ENCODE measurements at places on chromosomes 16 and 17.
A peak's percentile ranks its signal among the peaks of the same experiment; 100 is the strongest.

DNA sequence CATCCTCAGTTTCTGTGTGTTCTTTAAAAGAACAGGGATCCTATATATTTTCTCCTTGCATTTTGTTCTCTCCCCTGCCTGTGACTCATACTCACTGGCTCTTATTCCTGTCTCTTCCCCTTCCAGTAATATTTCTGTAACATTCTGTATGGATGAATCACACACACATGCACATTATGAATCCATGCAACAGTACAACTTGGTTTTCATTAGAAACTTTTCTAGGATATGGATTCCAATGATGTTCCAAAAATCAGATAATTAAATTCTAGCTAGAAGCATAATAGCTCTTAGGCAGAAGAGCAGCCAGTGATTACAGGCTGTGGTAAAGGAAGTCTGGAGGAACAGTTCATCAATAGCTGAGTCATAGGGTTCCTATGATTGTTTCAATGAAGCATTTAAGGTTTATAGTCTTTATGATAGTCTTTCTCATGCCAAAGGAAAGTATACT, 119.6 kb upstream of the PMFBP1 start:
- DNase-seq, result no peak

GRCh38 chr16:22751685-22752084, 62.3 kb upstream of the HS3ST2 start:
- DNase-seq, result no peak

GRCh38 chr17:83181991-83182619, 102.7 kb downstream of the METRNL start:
- DNase-seq, result peak; percentile 72

GRCh38 chr16:67426950-67427349, 4.0 kb upstream of the HSD11B2 start:
- no peak for DNase-seq

DNA sequence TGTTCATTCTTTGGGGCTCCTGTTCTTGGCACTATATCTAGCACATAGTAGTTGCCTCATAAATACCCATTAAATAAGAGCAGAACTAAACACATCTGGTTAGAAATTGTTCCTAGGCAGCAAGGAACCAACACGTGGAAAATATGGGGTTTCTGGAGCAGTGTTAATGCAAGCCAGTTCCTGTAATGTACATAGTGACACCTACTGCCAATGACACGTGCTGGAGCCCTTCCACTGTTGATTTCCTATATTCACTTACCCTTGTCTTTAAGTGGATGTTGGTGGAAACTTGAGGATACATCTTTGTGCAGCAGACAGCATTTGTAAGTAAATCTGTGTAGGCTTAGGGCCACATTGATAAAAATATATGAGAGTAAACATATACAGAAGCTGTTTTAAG, 1.6 kb upstream of the IRF8 start:
- no peak for DNase-seq

DNA sequence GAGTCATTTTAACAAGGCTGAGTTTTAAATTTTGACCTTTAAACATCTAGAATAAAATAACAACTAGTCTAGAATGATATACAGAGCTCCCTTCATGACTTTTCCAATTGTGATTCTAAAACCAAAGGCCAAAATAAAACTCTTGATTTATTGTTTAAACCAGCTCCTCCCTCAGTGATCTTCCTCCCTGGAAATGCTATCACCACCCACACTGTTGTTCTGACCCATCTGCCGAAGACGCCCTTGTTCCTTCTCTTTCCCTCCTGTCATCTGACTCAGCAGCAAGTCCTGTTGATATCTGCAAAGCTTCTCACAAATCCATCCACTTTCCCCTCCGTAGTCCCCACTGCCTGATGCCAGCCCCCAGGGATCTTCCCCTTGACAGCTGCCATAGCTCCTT, 231.6 kb upstream of the DYNLRB2 start:
- peak; percentile 71 for DNase-seq

DNA sequence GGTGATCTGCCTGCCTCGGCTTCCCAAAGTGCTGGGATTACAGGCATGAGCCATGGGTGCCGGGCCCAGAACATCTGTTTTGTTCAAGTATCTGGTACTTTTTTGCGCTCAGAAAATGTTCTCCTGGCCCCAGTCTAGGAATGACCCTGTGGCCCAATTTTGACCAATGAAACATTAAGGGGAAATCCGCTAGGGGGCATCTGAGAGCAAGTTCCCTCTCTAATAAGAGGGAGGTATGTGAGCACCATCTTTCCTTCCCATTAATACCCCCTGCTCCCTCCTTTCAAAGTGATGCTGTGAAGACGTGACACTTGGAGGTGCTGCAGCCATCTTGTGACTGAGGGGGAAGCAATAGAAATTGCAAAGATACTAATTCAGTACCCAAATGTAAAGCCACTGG, 16.5 kb upstream of the CLEC3A start:
- no peak for DNase-seq

DNA sequence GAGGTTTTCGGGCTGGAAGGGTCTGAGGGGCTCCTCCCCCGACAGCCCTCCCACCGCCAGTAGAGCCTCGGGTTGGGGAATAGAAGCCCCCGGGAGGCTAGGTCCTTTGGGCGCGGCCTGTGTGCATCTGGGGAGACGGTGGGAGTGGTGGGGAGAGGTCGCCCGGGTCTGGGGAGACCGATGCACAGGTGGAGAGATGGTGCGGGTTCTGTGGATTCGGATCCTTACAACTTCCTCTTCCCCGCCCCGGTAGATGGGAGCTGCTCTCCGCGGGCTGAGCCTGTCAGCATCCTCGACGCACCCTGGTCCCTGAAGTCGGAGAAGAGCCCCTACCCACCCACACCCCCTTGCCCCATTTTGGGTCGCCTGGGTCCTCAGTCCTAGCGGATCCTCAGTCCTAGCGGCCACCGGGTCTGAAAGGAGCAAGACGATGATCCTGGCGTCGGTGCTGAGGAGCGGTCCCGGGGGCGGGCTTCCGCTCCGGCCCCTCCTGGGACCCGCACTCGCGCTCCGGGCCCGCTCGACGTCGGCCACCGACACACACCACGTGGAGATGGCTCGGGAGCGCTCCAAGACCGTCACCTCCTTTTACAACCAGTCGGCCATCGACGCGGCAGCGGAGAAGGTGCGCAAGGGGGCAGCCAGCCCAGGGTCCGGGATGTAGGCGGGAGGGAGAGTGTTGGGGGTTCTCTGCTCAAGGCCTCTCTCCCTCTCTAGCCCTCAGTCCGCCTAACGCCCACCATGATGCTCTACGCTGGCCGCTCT, 790 bp downstream of the BCKDK start:
- DNase-seq, result no peak

GRCh38 chr16:50282010-50282538, 15.7 kb downstream of the ADCY7 start:
- no peak for DNase-seq

DNA sequence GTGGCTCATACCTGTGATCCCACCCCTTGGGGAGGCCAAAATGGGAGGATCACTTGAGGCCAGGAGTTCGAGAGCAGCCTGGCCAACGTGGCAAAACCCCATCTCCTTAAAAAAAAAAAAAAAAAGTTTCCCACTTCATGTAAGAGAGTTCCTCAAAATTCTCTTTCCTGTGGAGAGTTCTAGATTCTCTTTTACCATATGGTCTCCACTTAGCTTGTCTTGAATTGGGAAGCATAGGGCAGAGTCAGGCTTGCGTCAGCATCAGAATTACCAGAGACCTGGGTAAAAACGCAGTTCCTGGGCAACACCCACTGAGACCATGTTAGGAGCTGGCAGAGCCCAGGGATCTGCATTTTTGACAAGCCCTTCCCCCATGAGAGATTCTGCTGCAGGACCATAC, 158.4 kb downstream of the CCDC182 start:
- no peak for DNase-seq

DNA sequence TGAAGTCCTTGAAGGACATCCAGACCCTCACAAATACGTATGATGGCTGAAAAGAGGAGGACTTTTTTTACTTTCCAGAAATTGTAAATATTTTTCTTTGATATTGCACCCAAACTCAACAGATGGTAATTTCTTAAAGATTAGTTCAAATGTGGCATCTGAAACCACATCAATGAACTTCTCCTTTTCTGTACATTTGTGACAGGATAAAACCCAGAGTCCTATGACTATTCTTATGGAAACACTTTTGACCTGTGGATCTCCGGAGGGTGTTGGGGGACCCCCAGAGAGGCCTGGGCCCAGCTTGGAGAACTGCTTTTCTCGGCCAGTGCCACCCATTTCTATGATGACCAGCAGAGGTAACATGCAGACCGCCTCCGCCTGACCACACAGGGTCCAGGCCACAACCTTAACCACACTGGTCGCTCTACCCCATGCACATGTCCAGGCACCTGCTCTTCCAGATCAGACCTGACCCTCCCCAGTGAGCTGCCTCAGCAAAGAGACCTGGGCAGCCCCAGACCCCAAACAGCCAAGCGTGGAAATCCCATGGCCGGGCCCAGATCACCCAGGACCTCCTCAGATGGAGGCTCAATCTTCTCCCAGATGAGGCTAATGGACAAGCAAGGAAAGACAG, 22.7 kb downstream of the RPH3AL start:
- no peak for DNase-seq

GRCh38 chr16:82051656-82052055, 16.6 kb downstream of the HSD17B2 start:
- DNase-seq, result no peak

GRCh38 chr17:6666557-6666956, 15.0 kb downstream of the C17orf100 start:
- DNase-seq, result no peak

- no peak for DNase-seq
These were observed 1.7 kb upstream of the MPO start for GRCh38 chr17:58282442-58282841.

- DNase-seq, result no peak
These were observed 1.8 kb upstream of the RARA start for GRCh38 chr17:40307001-40307730.

- DNase-seq, result no peak
These were observed 20.8 kb downstream of the ASPSCR1 start for GRCh38 chr17:81998212-81998611.

- no peak for DNase-seq
These were observed 163.4 kb upstream of the CIBAR2 start for GRCh38 chr16:85275533-85276249.

- DNase-seq, result peak; percentile 29
These were observed 408.0 kb downstream of the UTP18 start for GRCh38 chr17:51668155-51668962.

GRCh38 chr17:77568540-77568939, 390.0 kb upstream of the TNRC6C start:
- no peak for DNase-seq

- no peak for DNase-seq
These were observed 148.9 kb downstream of the CMIP start for GRCh38 chr16:81593481-81593880.

DNA sequence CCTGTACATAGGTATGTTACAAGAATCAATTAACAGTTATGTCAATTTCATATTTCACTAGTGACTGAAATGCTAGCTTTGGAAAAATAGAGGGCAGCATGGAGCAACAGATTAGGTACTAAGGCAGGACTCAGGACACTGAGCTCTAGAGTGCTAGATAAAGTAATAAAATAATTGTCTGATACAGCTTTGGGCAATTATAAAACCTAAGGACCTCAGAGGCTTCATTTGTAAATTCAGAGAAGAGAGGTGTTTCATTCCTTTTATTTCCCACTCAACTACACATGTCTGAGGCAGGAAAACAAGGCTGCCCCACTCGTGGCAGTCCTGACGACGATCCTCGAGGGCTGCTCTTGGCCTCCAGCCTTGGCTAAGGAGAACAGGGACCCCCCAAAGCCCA, 81.5 kb downstream of the CA4 start:
- no peak for DNase-seq

DNA sequence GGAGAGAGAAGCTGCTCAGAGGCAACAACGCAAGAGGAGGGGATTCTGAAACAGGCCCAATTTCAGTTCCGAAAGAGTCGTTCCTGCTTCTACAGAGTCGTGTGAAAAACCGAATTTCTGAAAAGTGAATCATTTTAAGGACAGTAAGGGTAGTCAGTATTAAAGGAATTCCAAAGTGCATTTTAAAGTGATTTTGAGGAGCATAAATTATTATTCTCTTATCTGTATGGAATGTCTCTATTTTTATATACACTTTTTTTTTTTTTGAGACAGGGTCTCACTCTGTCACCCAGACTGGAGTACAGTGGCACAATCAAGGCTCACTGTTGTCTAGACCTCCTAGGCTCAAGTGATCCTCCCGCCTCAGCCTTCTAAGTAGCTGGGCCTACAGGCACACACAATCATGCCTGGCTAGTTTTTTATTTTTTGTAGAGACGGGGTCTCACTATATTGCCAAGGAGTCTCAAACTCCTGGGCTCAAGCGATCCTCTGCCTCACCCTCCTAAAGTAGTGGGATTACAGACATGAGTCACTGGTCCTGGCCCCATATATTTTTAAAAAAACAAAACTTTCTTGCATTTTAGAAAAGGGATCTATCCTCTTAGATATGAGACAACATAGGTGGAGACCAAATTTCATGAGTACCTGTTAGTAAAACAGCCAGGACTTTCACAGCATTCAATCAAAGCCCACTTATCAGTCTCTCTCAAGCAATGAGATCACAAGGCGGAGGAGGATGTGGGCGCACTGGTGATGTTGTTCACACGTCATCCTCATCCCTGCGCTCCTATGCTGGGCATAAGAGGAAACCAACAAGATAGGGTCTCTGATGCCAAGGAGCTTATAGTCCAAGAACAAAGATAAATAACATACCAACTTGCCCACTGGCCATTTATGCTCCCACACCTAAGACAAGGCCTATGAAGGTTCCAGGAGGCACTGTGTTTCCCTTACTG, 53.2 kb downstream of the SMG6 start:
- no peak for DNase-seq

- DNase-seq, result no peak
These were observed 84.6 kb upstream of the GRIN2A start for GRCh38 chr16:10266809-10267208.

- peak; percentile 10 for DNase-seq
These were observed 34.5 kb downstream of the HS3ST2 start for GRCh38 chr16:22848451-22848850.
